ENCODE measurements at places on chromosomes 5 and 9.

DNA sequence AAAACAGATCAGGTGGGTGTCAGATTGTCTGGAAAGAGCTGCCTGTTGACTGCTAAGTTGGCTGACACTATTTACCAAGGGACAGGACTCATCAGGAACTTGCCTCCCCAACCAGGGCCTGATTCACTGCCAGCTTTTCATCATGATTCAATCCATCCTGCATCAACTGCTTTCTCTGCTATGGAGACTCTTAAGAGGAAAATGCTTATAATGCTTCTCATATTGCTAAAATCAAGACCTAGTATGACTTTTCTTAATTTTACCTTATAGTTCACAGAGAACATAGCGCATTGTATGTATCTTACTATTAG is 21.3 kb downstream of the HTR4 start:
- no peak for DNase-seq

DNA sequence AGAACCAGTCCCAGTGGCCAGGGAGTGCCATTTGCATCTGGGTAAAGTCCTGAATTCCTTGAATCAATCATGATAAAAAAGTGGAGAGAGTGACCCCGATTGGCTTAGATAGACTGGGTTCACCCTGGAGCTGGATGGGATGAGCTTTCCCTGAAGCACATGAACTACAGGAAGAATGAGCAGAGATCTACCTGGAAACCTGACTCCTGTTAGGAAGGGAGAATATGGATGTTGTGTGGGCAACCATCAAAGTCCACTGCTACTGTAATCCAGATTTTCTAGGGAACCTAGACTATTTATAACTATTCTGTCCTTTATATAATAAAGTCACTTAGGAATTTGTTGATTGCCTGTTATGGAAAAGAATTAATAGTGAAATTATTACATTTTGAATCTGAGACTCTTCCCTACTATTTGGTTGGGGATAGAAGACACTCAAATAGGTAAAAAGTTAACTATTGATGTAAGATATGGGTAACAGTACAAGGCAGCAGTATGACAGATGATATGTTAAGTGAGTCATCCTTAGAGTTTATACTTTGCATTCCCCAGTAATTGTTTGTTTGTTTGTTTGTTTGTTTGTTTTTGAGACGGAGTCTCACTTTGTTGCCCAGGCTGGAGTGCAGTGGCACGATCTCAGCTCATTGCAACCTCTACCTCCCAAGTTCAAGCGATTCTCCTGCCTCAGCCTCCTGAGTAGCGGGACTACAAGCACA is 17.9 kb downstream of the CYSTM1 start:
- DNase-seq, result no peak

DNA sequence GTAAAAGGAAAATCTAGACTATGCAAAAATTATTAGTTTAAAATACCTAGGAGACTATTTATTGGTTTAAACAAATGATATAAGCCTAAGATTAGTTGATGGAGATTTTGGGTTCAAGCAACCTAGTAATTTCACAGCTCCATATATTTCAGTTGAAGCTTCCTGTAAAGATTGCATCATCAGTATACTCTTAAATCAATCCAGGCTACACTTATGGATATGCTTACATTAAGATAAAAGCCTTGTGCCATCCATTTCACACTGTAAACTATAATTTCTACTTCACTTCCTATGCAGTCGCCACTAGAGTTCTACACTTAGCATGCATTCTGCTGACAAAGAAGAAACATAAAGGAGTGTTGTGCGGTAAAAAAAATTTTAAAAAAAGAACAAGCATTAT is 7.3 kb upstream of the LIX1 start:
- no peak for DNase-seq

DNA sequence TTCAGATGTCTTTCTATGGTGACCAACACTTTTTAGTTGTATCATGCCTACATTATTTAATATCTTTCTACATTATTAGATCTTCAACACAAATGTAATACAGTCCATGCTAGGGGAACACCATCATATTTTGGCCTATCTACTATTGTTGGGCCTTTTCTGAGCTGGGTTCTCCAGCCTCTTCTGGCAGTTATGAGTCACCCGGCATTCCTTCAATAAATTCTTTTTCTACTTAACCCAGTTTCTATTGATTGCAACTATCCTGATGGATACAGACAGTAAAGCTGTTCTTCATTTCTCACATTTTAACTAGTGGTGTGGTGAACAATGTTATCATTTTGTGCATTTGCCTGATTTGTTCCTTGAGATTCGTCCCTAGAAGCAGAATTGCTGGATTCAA is 529.3 kb downstream of the BNC2 start:
- DNase-seq, result no peak

- DNase-seq, result no peak
These were observed 13.8 kb downstream of the ST8SIA4 start for GRCh38 chr5:100889165-100889743.

- no peak for DNase-seq
These were observed 300.7 kb downstream of the MSX2 start for GRCh38 chr5:175025077-175025476.

DNA sequence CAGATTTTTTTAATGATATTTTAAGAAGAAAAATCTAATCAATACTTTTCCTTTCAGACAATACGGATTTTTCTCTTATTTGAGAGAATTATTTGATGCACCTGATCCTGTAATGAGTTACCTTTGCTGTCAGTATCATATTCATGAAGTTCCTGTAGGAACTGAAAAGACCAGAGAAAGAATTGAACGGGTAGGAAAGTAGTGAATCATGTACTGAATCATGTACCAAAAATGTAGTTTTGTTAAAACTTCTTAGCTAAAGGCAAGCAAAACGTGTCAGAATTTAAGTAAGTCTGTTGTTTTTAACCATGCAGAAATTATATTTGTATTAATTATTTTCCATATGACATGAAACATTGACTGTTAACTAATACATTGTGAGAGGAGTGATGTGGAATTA is 56.6 kb downstream of the SMC5 start:
- DNase-seq, result no peak

DNA sequence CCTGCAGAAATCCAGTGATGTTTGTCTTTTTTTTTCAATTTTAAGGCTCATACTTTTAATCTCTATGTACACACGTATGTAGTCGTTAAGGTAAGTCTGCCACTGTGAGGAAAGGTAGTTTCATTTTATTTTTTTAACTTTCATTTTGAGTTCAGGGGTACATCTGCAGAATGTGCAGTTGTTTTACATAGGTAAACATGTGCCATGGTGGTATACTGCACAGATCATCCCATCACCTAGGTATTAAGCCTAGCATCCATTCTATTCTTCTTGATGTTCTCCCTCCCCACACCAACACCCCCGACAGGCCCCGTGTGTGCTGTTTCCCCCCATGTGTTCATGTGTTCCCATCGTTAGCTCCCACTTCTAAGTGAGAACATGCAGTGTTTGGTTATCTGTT is 19.7 kb downstream of the MUSK start:
- no peak for DNase-seq

- DNase-seq, result no peak
These were observed 479.7 kb downstream of the CETN3 start for GRCh38 chr5:89929834-89930233.

GRCh38 chr5:158165647-158166046 is 306.7 kb upstream of the CLINT1 start:
- DNase-seq, result no peak

GRCh38 chr9:86352440-86353077 is 1.7 kb downstream of the TUT7 start:
- no peak for DNase-seq

GRCh38 chr5:91443023-91443422 is 59.9 kb upstream of the ARRDC3 start:
- DNase-seq, result no peak

DNA sequence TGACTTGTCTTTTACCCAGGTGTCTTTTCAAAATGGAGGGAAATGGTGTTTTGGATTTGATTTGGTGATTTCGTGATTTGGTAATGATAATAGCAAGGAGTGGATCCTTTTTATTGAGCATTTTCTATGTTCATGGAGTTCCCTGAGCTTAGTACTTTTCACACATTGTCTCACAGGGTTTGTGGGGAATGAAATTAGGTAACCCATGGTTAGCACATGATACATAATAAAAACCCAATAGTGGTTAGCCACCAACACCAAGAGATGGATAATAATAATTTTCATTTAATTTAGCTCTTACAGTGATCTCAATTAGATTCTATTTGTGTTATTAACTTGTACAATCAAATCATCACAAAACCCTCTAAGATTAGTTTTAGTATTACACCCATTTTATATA is 65.4 kb downstream of the ARHGAP26 start:
- DNase-seq, result no peak

DNA sequence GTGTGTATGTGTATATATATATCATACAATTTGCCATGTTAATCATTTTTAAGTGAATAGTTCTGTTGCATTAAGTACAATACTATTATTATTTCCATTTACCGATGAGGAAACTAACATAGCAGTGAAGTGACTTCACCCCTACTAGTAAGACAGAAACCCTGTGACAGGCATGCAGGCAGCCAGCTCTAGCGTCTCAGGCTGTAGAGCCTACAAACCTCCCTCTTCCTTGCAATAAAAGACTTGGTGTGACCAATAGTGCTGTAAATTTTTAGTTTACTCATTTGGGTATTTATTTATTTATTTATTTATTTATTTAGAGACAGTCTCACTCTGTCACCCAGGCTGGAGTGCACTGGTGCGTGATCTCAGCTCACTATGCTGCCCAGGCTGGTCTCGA is 24.7 kb downstream of the FNBP1 start:
- DNase-seq, result no peak

All from C1 segment of cervical spinal cord (tissue), 14 donors.